Esophagus squamous epithelium (tissue), 5 donors: ENCODE measurements at places on chromosomes 3 and 15.

GRCh38 chr15:86231864-86232721 is 152.4 kb downstream of the AGBL1 start:
- no peak for DNase-seq

GRCh38 chr3:39390181-39390580 is 7.0 kb downstream of the SLC25A38 start:
- no peak for DNase-seq

GRCh38 chr15:91706322-91707032 is 147.0 kb upstream of the SLCO3A1 start:
- no peak for DNase-seq

GRCh38 chr3:171977441-171977840 is 61.9 kb upstream of the FNDC3B start:
- no peak for DNase-seq

GRCh38 chr3:107392549-107393165 is 15.4 kb downstream of the CCDC54 start:
- no peak for DNase-seq

- no peak for DNase-seq
Observed at GRCh38 chr3:138351151-138351550, 2.8 kb downstream of the MRAS start.

DNA sequence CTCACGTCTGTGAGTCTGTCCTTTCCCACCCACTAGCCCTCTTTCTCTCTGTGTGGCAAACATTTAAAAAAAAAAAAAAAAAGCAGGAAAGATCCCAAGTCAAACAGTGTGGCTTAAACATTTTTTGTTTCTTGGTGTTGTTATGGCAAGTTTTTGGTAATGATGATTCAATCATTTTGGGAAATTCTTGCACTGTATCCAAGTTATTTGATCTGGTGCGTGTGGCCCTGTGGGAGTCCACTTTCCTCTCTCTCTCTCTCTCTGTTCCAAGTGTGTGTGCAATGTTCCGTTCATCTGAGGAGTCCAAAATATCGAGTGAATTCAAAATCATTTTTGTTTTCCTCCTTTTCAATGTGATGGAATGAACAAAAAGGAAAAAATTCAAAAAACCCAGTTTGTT is 97.7 kb downstream of the GAP43 start:
- DNase-seq, result no peak

- no peak for DNase-seq
Observed at GRCh38 chr3:133776794-133777438, 28.7 kb upstream of the SRPRB start.

GRCh38 chr15:59438625-59439290 is 772 bp downstream of the FAM81A start:
- DNase-seq, result no peak

DNA sequence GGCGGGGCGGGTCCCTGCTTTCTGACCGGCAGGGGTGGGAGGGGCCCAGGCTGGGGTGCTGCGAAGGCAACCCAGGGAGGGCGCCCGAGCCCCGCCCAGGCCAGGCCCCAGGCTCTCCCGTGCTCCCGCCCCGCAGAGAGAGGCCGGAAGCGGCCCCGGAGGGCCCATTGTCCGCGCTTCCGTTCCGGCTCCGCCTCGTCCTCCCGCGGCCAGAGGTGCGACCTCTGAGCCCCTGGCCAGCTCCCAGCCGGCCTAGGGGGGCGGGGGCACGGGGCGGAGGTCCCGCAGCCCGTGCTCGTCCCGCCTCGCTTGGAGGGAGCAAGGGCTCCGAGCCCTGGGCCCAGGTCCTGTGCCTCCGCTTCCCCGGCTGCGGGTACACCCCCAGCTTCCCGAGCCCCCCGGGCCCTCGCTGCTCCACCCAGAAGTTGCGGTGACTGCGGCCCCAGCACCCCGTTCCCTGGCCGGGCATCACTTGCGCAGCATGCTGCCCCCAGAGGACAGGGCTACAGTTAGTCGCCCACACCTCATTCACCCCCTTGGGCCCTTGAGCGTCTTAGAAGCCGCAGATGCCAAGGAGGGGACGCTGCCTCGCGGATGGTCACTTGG is 20.4 kb upstream of the PLXND1 start:
- peak; percentile 40 for DNase-seq
